ENCODE measurements at places on chromosomes 7 and 10. TPM values are rescaled to one million over a fixed set of nuclear protein-coding genes. Genes with fewer than 3 reads are reported as not detected.
A peak's percentile ranks its signal among the peaks of the same experiment; 100 is the strongest.

DNA sequence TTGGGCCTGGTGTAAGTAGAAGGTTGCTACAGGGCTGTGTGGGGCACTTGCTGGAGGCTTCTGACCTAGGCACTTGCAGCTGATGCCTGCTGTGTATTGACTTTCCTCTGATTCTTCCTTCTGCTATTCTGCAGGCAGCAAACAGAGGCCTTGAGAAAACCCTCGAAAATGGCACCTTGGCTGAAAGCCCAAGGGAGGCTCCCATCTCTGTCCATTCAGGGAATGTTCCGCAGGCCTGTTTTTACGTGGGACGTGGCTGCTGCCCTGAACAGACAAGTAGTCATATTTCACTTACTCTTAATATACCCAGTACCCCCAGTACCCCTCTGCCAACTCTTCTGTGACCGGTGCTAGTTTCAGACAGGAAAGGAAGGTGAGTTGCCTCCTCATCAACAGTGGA lies 664.7 kb downstream of the INHBA start:
- no peaks in the 10 kb centered on the region for H3K36me3 ChIP-seq
- no peak for DNase-seq
- no peak overlapping the region for H3K4me3 ChIP-seq
- H3K27ac ChIP-seq, result no peak overlapping the region
- H3K4me1 ChIP-seq, result no peaks in the 10 kb centered on the region
- H3K27me3 ChIP-seq, result no peaks in the 10 kb centered on the region

DNA sequence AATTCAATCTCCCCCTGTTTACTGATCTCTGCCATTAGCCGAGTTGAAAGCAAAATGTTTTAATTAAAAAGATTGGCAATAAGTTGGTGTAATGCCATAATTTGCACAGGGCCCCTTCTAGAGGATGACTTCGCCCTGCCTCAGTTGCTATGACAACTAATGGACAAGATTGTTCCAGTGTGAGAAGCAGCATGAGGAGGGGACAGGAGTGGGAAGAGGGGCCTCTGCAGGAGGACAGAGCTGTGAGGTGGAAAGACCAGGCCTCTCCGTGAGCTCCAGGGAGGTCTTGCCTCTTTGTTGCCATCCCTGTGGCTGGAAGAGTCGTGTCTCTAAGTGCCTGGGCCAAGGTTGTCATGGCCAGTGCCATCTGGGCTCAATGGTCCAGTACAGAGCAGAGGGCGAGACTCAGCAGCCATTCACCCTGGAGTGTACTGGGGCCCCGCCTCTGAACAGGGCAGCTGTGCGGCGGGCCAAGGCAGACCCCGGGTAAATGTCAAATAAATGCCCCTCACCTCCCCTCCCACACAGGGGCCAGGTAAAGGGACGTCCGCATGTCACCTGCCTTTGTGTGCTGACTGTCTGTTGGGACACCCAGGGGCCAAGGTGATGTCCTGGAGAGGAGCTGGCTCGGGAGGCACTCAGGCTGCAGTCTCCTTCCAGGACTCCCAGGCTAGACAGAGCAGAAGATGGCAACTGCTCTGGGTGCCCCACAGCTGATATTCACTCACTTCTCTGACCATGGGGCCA lies 97.0 kb upstream of the RET start:
- no peaks in the 10 kb centered on the region for H3K4me1 ChIP-seq
- H3K36me3 ChIP-seq, result no peaks in the 10 kb centered on the region
- no peak for DNase-seq
- no peak overlapping the region for H3K4me3 ChIP-seq
- H3K27ac ChIP-seq, result no peak overlapping the region

DNA sequence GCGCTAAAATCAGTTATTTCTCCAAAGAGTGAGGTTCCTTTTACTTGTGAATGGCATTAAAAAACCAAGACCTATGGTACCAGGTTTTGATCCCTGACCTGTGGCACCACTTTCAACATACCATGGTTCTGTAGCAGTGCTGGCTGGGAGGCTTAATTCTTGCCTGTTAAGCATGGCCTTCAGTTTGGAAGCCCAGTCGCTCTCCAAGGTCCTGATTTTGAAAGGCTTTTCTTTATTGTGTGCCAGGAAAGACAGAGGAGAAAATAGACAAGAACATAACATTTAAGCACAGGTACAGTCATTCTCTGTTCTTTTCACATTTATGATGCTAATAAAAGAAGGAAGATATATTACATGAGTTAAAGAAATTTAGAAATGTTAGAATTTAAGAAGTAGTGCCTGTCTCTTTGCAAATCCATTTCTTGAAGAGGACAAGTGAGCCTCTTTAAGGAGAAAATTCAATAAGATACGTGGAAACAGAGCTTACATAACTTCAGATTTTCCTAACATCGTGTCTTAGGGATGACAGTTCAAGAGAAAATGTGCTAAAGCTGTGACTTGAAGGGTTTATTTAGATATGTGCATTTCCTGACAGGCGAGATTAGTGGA lies 357.6 kb downstream of the DPP6 start:
- DNase-seq, result peak; percentile 70
- no peak overlapping the region for H3K4me3 ChIP-seq
- H3K36me3 ChIP-seq, result no peaks in the 10 kb centered on the region
- H3K4me1 ChIP-seq, result no peaks in the 10 kb centered on the region
- H3K27ac ChIP-seq, result no peak overlapping the region
- no peaks in the 10 kb centered on the region for H3K27me3 ChIP-seq

GRCh38 chr10:67050415-67050814 lies 124.6 kb downstream of the LRRTM3 start:
- no peaks in the 10 kb centered on the region for H3K36me3 ChIP-seq
- H3K27ac ChIP-seq, result no peak overlapping the region
- no peak overlapping the region for H3K4me3 ChIP-seq
- no peaks in the 10 kb centered on the region for H3K4me1 ChIP-seq

The CLRN3 gene
- not detected for total RNA-seq

DNA sequence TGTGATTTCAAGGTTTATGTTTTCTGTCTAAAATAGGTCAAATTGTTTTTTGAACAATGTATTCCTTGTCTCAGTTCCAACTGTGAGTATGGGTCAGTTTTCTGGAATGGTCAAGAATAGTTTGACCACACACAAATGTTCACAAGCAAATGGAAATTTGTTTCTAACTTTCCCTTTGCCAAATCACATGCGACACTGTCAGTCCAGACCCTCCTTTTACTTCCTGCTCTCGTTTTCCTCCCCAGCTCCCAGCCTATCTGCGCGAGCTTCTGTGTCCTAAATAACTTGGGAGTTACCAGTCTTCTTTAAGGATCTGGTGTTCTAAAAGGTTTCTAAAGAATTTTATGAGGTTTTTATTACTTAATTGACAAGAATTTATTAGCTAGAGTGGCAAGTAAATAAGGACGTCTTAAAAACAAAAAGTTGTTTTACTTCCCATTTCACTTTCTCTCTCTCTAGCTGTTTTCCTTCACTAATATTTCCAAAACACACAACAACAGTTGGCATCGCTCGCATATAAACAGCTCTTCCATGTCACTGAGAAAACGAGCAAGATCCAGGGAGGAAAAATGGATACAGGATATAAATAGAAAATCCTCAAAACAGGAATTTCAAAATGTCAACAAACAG lies 266.1 kb upstream of the KLF6 start:
- DNase-seq, result peak; percentile 86
- H3K36me3 ChIP-seq, result no peaks in the 10 kb centered on the region
- peak overlapping the region; percentile 93 for H3K27ac ChIP-seq

The CCL24 gene
- total RNA-seq, result 4.8 TPM

DNA sequence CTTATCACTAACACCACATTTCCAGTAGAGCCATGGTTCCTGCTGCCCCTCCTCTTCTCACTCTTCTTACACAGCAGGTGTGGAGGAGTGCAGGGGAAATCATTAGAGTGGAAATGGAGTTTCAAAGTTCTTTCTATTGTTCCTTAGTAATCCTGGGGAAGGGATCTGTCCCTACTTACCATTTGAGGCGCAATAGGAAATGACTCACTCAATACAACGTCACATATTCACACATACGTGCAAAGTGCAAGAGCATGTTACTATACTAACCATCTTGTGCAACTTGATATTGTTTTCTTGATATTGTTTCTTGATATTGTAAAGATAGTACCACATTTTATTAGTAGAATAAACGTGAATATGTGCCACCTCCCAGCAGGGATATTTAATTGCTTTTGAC lies 1010.2 kb downstream of the DNAJB9 start:
- no peak overlapping the region for H3K4me3 ChIP-seq
- H3K4me1 ChIP-seq, result no peaks in the 10 kb centered on the region
- H3K27ac ChIP-seq, result no peak overlapping the region

The ATE1 gene
- 18.8 TPM for total RNA-seq

DNA sequence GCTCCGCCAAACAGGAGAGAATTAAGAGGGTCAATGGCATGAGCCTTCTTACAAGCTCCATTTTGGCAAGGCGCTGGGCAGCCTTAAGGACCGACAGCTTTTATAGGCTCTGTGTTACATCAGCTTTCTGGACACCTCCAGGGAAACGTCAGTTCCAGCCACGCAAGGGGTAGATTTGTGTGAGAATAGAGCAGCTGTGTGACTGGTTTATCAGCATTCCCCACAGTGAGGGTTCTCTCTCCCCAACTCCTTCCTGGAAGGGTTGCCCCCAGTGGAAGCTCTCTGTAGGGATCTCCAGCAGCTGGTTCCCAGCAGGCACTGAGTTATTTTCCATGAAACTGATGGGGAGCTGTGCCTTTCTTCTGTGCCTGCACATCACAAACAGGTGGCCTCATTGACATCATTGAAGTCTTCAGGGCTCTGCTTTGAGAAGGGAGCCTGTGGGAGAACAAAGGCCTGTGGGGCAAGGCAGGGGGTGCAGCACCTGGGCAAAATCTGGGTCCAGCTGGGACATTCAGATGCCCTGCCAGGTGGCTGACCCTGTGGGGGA lies at the start of gene CUZD1:
CUZD1 (minus strand) TSS at position 75 of the 550 bp plus-strand sequence; CDS start at position 61, 14 bp downstream.
- no peak within 1 kb of the TSS for H3K4me3 ChIP-seq
- no peak for DNase-seq
- H3K4me1 ChIP-seq, result no peaks in the 10 kb centered on the region

The OR2A42 gene
- not detected for total RNA-seq

The STARD3NL gene
- 87.1 TPM for total RNA-seq

GRCh38 chr10:11522821-11523245 lies 88.6 kb downstream of the USP6NL start:
- H3K27me3 ChIP-seq, result no peaks in the 10 kb centered on the region
- DNase-seq, result no peak
- H3K4me1 ChIP-seq, result peaks cover 10% of the 10 kb centered on the region
- H3K4me3 ChIP-seq, result no peak overlapping the region

- no peaks in the 10 kb centered on the region for H3K27me3 ChIP-seq
- H3K27ac ChIP-seq, result no peak overlapping the region
- no peak overlapping the region for H3K4me3 ChIP-seq
- H3K4me1 ChIP-seq, result no peaks in the 10 kb centered on the region
- peak; percentile 42 for DNase-seq
These were observed 161.5 kb upstream of the PRKCQ start for GRCh38 chr10:6741541-6741941.

- no peaks in the 10 kb centered on the region for H3K27me3 ChIP-seq
- no peak overlapping the region for H3K4me3 ChIP-seq
- H3K4me1 ChIP-seq, result no peaks in the 10 kb centered on the region
- DNase-seq, result no peak
- no peaks in the 10 kb centered on the region for H3K36me3 ChIP-seq
These were observed 20.9 kb downstream of the ANKRD7 start for GRCh38 chr7:118245267-118246040.

The SUN3 gene
- total RNA-seq, result not detected

Measured in lung (tissue), 17 donors.